ENCODE measurements at places on chromosomes 5 and 9.

DNA sequence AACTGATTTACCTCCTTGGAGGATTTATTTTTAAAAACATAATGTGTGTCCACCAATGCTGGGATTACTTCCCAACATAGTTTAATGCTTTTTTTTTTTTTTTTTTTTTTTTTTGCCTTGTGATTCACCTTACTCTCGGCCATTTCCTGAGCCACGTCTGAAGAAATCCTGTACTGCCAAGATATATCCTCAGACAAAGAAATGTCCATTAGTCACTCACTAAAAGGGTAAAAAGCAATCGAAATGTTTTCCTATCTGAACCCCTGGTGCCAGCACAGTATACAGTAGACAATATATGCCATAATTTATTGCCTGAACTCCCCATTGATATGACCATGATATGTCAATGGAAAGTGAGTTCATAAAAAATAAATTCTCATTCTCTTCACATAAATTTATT, 344.1 kb downstream of the BNC2 start:
- no peak overlapping the region for H3K4me3 ChIP-seq
- no peaks in the 10 kb centered on the region for H3K36me3 ChIP-seq
- H3K27ac ChIP-seq, result no peak overlapping the region
- no peak for DNase-seq
- no peaks in the 10 kb centered on the region for H3K27me3 ChIP-seq

- H3K27me3 ChIP-seq, result no peaks in the 10 kb centered on the region
- DNase-seq, result no peak
- H3K36me3 ChIP-seq, result no peaks in the 10 kb centered on the region
Observed at GRCh38 chr5:35331956-35332950, 102.0 kb upstream of the PRLR start.

- no peak overlapping the region for H3K4me3 ChIP-seq
- H3K27me3 ChIP-seq, result no peaks in the 10 kb centered on the region
- no peaks in the 10 kb centered on the region for H3K4me1 ChIP-seq
- H3K27ac ChIP-seq, result no peak overlapping the region
- DNase-seq, result no peak
Observed at GRCh38 chr5:81121273-81121672, 111.8 kb upstream of the CKMT2 start.

DNA sequence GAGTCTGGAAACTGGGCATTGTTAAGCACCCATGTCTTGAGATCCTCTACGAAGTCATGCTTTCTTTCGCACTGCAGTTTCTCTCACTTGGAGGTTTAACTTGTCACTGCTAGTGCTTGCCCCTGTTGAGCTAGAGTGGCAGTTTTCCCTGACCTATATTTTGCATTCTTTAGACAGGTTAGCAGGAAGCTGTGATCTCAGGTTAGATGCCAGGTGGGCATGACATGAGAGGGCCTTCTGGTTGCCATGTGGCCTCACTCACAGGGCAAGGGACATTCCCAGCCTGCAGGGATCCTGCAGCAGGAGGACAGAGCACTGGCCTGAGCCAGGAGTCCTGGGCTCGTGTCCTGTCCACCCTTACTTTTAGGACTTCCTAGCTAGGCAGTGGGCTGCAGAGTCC, 28.6 kb downstream of the SLC36A1 start:
- H3K27me3 ChIP-seq, result no peaks in the 10 kb centered on the region
- H3K36me3 ChIP-seq, result peaks cover 8% of the 10 kb centered on the region
- no peaks in the 10 kb centered on the region for H3K4me1 ChIP-seq
- no peak for DNase-seq

GRCh38 chr5:50667023-50667652, 701 bp downstream of the PARP8 start:
- no peak for DNase-seq
- peaks cover 12% of the 10 kb centered on the region for H3K4me1 ChIP-seq
- no peaks in the 10 kb centered on the region for H3K27me3 ChIP-seq
- H3K4me3 ChIP-seq, result peak overlapping the region; percentile 88

DNA sequence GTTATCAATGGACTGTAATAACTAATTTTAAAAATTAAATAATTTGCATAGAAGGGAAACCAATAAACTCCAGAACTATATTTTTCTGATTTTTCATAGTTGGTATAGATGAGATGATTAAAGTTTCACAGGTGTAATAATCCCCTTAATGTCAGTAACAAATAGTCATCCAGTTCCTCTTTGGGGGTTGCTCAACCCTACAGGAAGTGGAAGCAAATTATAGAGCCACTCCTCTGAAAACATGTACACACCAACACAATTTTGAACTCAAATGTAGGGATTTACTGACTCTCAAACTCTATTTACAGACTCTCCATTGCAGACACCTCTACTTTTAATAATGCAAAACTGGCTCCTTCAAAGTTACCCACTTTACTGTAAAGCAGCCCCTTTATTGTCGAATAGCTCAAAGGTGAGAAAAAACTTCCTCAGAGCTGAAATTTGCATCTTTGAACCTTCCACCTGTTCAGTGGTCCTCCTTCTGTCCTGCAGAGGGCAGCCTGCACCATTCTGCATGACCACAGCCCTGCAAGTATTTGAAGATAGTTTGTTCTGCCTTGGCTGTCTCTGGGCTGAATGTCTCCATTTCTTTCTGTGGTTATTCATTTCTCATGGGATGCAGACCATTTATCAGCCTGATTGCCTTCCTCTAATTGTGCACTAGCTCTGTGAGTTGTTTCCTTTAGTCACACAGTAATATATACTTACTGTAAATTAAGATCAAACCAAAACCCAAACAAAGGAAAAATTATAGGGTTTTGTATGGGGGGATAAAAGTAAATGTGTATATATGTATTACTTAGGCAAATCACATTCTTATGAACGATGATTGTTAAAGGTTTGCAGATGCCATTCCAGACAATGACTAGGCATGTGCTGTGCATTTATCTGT, 383.2 kb upstream of the SGCD start:
- no peaks in the 10 kb centered on the region for H3K36me3 ChIP-seq
- H3K27me3 ChIP-seq, result no peaks in the 10 kb centered on the region

DNA sequence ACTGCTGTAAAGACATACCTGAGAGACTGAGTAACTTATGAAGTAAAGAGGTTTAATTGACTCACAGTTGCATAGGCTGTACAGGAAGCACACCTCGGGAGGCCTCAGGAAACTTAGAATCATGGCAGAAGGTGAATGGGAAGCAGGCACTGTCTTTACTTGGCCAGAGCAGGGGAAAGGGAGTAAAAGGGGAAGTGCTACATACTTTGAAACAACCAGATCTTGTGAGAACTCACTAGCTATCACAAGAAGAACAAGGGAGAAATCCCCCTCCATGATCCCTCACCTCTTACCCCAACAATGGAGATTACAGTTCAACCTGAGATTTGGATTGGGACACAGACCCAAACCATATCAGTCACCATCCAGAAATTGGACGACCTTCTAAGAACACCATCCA, 1285.8 kb upstream of the CDH9 start:
- H3K27me3 ChIP-seq, result no peaks in the 10 kb centered on the region
- DNase-seq, result no peak

- H3K4me3 ChIP-seq, result no peak overlapping the region
- DNase-seq, result no peak
- no peaks in the 10 kb centered on the region for H3K36me3 ChIP-seq
- no peak overlapping the region for H3K27ac ChIP-seq
Observed at GRCh38 chr9:112044186-112044585, 130.9 kb downstream of the SUSD1 start.

GRCh38 chr9:99868845-99869244, 37.6 kb upstream of the STX17 start:
- H3K4me1 ChIP-seq, result no peaks in the 10 kb centered on the region
- no peaks in the 10 kb centered on the region for H3K27me3 ChIP-seq
- no peaks in the 10 kb centered on the region for H3K36me3 ChIP-seq
- no peak for DNase-seq
- no peak overlapping the region for H3K4me3 ChIP-seq
- no peak overlapping the region for H3K27ac ChIP-seq

Measured in effector memory CD4-positive, alpha-beta T cell (primary cell).